ENCODE measurements at places on chromosomes 12 and 14.

DNA sequence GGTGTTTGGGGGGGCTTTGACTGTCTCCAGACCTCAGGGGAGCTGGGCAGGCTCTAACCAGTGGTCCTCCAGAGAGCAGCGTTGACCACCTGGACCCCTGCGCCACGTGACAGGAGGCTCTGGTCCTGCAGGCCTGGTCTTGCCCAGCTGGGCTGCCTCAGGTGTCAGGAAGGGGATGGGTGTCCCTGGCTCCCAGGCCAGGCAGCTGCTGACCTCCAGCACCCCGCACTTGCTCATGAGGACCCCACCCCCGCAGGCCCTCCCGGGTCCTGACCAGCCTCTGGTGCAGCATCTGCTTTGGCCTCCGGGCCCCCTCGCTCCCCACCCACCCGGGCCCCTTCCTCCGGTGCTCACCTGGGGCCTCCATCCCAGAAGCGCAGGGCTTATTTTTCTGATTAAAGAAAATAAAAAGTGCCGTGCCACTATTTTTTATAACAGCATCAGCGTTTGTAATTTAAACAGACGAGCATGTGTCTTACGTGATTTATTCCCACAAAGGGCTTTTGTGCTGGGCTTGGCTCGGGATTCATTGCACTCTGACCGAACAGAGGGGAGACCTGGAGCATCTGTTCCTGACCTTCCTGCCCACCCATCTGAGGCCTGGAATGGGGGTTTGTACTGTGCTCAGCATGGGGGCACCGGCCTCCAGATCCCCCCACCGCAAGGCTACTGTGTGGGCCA is 21.7 kb downstream of the FBRSL1 start:
- no peak for DNase-seq

DNA sequence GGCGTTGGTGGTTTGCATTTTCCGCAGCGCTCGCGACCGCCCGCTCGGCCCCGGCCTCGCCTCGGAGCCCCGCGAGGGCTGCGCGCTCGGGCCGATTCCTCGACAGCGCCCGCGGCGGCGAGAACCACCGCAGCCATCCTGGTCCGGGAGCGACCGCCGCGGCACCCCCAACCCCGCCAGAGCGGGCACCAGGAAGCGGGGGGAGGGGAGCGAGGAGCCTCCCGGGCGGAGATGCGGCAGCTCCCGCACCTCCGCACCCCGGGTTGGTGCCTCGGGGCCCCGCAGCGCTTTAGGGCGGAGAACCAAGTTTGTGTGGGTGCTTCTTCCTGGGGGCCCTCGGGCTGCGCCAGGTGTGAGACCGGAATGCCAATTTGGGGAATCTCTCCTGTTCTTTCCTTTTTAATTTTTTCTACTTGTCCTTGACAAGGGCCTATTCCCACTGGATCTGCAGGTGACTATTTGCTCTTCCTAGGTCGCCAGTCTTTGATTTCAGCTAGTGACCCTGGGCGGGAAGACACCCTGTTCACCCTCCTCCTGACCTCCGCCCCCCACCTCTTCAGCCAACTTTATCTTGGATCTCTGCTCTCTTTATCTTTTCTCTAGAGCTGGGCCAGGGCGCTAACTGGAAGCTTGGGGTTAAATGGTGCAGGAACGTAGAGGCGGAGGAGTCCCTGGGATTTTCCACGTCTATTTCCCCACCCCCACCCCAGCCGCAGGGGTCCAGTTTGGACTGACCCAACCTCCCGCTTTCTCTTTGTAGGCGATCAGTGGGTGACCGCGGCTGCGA is at the start of gene SOCS2:
SOCS2 (plus strand) TSS at position 751 of the 787 bp plus-strand sequence. CDS start 223 bp downstream, outside the sequence.
- DNase-seq: no peak

- DNase-seq: no peak
Observed at GRCh38 chr12:123111498-123112165, 39.3 kb downstream of the PITPNM2 start.

- DNase-seq: no peak
Observed at GRCh38 chr12:95553197-95553943, 2.1 kb upstream of the USP44 start.

Data from AG04449 (cell line).